RPMI8226 (cell line): ENCODE measurements at places on chromosomes 2 and 18.

DNA sequence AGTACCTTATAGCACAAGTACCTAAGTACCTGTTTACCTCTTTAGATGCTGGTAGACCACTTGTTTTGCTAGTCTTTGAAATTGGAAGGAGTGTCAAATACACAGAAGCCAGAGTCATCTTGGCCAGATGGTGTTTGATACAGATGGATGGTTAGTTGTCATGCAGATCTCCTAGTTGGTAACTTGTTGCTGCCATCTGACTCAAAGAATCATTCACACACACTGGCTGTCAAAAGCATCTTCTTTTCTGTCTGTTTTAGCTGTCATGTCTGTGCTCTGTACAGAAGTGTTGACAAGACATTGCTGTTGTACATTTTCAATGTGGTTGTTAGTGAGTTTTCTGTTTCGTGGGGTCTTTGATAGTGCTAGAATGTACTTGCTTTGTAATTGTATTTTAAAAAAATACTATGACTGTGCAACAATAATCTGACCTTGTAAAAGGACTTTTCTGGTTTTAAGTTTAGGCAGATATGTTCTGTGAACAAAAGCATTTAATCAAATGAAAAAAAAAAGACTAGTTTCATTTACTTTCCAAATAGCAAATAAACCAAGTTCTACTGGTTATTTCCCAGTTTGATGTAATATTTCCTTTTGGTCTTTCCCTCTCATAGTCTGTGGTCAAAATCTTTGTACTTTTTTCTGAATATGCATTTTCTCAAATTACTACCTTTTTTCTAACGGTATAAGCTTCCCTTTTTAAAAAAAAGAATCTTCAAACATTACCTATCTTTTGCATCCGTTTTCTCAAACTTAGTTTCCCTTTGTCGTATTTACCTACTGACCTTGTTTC is 39.9 kb downstream of the TANK start:
- DNase-seq = no peak

DNA sequence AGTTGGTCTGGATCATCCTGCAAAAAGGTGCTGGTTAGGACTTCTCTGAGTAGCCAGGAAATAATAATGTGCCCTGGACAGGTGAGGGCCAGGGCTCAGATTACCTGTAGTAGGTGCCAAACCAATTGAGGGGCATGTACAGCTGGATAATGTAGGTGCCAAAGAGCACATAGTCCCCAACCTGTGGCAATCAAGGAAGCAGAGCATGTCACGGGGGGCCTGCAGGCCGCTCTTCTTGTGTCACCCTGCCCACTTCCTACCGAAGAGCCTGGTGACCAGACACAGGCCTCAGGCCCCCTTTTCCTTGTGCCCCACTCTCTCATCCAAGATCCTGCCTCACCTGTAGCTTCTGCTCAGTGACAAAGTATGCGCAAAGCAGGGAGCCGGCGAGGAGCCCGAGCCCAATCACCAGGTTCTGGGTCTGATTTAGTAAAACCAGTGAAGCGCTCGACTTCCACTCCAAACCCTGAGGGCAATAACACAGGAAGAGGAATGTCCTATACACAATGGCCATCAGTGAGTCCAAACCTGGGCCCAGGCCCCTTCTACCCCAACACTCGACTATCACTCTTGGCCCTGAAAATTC is 5.2 kb downstream of the ABCB6 start:
- DNase-seq = no peak

- DNase-seq = no peak
Observed at GRCh38 chr2:37786191-37786698, 114.8 kb upstream of the CDC42EP3 start.

GRCh38 chr2:74399785-74400184 is 19.7 kb upstream of the DCTN1 start:
- DNase-seq = peak; percentile 41

- DNase-seq = no peak
Observed at GRCh38 chr2:1716441-1716840, 27.9 kb downstream of the PXDN start.

- no peak for DNase-seq
Observed at GRCh38 chr2:224948859-224949258, 93.4 kb downstream of the DOCK10 start.

DNA sequence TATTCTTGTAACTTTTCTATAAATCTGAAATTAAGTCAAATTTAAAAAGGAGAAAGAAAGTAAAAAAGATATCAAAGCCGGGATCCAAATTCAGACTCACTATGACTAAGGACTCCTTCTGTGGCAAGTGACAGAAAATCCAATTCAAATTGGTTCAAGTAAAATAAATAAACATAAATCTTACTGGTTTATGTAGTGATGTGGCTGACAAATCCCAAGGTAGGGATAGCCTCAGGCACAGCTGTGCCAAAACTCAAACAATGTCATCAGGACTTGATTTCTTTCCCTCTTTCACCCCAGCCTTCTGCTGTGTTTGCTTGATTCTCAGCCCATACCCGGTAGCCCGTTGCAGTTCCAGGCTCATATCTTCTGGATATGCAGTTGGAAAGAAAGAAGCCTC is 284.6 kb downstream of the SP3 start:
- DNase-seq = no peak

DNA sequence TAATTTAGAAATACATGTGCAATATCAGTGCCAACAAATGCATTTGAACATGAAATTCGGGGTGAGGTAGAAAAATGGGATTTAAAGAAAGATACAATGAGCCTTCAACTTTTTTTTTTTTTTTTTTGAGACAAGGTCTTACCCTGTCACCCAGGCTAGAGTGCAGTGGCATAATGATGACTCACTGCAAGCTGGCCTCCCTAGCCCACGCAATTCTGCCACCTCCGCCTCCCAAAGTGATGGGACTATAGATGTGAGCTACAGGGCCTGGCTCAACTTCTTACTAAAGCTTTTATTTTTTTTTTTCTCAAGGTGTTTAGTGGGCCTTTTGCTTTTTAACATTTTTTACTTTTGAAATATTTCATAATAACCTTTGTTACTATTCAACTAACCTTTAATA is 365.6 kb downstream of the LRRTM4 start:
- no peak for DNase-seq

DNA sequence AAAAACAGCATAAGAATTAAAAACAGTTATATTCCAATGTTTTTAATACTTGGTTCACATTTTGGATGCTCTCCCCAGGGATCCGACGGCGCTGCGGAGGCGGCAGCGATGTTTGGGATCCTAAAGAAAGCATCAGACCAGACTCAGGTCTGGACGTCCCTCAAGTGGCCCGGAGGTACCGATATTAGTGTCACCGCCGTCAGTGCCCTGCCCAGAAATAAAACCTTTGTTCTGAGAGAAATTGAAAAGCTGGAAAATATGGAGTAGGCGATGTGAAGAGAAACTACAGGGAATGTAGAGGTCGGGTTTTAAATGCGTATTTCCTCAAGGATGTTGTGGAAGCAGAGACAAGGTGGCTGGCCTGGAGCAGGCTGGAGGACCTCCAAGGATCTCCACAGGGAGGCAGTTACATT is 683 bp upstream of the TBC1D8 start:
- no peak for DNase-seq

DNA sequence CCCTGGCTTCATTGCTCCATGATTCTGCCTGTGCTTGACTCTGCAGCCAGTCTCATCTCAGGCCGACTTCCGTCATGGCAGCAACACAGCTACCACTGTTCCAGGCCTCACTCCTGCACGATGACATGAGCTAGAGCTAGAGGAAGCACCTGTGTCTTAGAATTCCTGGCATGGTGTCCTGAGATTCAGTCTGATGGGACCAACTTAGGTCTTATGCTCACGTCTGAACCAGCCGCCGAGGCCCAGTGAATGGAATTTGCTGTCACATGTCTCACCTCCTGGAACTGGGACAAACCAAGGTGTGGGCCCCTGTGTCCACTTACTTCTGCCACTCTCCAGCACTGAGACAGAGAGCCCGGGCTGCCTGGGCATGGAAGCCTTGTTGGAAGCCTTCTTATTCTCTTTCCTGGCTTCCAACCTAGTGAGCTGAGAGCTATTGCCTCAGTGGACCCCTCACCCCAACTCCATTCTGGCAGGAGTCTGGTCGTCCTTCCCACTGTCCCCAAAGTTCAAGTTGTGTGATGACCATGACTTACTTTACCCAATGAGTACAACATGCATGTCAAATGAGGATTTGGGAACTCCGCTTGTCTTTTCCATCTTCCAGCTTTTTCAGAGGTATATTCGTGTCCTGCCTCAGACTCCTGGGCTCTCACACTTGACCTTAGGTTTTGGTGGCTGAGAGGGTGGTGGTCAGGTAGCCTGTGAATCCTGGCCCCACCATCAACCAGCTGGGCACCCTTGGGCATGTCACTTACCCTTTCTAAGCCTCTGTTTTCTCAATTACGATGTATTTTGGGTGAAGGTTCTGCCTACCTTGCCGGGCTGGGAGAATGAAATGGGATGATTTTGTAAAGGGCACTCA is 39.1 kb upstream of the HS6ST1 start:
- no peak for DNase-seq

DNA sequence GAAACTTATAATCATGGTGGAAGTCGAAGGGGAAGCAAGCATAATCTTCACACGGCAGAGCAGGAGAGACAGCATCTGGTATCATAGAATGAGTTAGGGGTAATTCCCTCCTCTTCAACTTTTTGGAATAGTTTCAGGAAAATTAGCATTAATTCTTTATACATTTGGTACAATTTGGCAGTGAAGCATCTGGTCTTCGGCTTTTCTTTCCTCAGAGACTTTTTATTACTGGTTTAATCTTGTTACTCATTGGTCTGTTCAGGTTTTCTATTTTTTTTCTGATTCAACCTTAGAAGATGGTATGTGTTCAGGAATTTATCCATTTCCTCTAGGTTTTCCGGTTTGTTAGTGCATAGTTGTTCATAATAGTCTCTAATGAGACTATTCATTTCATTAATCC is 39.7 kb upstream of the ABCA12 start:
- no peak for DNase-seq

DNA sequence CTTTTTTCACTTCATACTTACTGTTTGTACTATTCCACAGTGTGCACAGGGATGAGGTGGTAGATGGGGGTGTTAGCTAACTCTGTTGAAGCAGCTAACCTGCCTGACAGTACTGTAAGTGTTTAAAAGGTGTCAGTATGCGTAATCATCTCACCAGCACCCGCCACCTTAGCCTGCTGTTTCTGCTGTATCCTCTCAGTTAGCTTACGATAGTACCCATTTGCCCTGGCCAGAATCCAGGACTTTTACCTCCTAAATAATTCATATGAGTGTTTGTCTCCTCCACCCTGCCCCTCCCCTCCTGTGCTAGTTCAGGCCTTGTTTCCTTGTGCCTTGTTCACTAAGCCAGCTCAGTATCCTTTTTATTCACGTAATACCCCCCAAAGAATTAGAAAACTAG is 34.2 kb downstream of the TRAPPC12 start:
- DNase-seq = no peak

DNA sequence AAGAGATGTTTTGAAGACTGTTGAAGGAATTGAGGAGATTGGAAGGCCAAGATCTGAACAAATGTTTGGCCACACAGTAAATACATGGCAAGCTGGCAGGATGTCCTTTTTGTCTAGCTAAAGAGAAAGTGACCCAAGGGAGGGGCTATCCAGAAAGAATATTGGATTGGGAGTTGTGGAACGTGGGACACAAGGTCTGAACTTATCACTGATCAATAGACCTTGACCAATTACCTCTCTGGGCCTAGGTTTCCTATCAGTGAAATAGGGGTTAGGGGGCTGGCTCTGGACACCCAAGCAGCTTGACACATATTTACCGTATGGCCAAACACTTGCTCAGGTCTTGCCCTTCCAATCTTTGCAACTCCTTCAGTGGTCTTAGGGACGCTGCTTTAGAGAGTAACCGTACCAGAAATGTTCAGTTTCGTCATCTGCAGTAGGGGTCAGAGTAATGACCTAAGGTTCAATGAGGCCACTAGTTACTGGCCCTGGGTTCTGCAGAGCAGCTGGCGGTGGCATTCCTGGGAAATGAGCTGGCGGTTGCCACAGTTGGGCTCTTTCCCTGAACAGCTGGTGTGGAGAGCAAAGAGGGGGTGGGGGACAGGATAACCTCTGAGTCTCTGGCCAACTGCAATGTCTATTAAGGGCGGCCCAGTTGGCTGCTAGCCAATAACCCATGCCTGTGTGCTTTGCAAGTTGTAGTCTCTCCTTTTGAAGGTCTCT is 70.1 kb upstream of the STPG4 start:
- peak; percentile 28 for DNase-seq

GRCh38 chr18:13323186-13323585 is 104.6 kb downstream of the LDLRAD4 start:
- DNase-seq = no peak

GRCh38 chr2:192002418-192002817 is 155.5 kb upstream of the CAVIN2 start:
- no peak for DNase-seq

DNA sequence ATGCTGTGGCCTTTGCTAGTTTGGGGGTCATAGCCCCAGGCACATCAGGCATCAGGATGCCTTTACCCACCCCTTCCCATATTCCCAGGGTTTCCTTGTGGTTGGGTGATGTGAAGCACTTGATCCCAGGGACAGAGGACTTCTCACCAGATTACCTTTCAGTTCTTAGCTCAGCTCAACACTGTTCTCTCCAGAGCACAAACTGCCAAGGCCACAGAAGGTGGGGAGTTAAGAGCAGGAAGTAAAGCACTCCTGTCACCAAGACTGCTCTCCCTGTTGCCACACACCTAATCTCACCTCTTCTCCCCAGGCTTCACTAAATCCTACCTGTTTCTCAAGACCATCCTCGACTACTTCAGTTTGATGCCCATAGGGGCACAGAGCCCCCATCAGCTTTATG is 25.9 kb downstream of the FHOD3 start:
- DNase-seq = no peak

DNA sequence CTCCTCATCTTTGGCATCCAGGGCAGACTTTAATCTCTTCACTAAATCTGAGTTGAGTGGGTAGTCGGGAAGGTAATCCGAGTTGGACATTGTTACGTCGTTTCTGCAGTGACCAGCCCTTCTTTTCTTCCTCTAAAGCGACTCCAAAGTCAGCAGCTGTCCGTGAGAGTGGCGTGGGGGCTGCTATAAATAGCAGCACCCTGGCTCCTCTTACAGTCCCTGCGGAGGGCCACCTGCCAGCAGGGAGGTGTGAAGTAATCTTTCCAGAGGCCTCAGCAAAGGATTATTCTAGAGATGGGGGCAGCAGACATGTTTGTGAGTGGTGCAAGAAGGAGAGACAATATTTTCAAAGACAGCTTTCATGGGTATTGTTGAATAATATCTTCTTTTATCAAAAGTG is at the start of gene ASB18:
Gene ASB18, minus strand, starts transcription at position 151 of the 400 bp plus-strand sequence. Its CDS starts 61 bp downstream, at position 90.
- DNase-seq = no peak

DNA sequence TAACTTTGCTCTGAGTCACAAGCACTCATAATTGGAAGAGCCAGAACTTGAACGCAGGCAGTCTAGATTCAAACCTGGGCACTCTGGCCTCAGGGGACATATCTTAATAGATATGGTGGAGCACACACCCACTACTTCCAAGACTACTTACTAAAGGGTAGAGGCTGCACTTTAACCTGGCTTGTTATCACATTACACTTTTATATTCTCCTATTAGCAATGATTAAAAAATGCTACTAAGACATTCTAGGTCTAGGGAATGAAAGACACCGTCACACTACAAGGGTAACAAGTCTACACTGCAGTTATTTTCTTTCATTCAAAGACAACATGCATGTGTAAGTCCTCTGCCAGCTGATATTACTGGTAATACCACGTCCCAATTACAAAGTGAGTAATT is 258.8 kb downstream of the ZNF521 start:
- no peak for DNase-seq
